ENCODE measurements at places on chromosomes 6 and 20.

- DNase-seq, result no peak
Measured at GRCh38 chr20:18906046-18906445, 92.5 kb downstream of the SCP2D1 start.

DNA sequence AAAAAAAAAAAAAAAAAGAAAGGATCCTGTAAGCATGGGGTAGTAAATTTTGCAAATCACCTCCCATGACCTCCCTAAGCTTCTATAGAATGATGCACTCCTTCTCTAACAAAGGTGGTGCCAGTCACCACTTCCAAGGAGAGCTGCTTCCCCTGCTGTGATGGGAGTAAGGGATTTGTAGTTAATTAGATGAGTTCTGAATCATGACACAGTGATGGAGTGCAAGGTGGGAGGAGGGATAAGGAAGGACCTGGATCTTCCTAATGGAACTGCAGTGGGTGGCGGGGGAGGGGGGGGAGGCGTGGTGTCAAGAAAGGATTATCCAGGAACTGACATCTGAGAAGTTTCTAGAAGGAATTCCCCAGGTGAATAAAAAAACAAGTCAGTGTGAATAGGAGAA lies 47.8 kb downstream of the NRN1 start:
- no peak for DNase-seq

GRCh38 chr6:36514554-36515456 lies 32.5 kb downstream of the STK38 start:
- DNase-seq, result no peak

GRCh38 chr6:151633526-151634335 lies 139.9 kb downstream of the CCDC170 start:
- DNase-seq, result no peak

- DNase-seq, result no peak
Measured at GRCh38 chr20:33503564-33503963, 13.7 kb downstream of the CBFA2T2 start.

DNA sequence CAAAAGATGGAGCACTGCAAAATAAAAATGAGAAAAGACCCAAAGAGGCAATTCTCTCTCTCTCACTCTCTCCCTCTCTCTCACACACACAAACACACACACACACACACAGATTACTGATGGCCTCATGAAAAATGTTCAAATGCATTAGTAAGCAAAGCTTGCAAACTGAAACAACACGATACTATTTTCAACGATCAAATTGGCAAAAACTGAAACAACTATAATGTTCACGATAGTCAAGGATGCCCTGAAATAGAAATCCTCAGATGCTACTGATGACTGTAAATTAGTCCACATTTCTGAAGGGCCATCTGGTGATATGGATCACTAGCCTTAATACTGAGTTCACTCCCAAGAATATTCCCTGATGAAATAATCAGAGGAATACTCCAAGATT lies 100.8 kb downstream of the TRERF1 start:
- no peak for DNase-seq

DNA sequence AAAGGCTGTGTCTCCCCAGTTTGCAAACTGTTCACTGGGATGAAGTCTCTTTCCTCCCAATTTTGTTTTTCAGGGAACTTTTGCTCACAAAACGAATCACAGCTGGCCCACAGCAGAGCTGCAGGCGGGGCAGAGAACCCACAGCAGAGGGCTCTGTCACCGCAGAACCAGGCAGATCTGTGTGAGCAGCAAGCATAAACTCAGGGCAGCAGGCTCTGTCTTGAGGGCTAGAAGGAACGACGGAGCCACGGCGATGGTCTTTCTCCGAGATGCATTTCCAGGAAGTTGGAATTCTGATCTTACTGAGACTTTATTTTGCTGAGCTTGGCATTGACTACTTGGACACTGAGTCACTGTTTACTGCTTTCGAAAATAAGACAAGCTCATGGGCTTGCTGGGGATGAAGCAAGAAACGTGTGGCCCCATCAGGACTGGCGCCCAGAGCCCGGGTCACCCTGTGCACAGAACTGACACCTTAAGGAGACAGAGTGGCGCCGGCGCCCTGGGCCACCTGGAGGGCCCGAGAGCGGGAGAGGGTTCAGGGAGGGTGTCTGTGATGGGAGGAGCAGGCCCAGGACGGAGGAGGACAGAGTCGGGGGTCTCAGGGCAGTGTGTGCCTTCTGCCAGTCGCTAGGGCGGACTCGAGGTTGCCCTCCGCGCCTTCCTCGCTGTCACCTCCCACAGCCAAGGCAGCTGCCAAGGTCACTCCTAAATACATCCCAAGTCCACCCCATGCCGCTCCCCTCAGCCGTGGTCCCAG lies 106.3 kb upstream of the NXT1 start:
- DNase-seq, result no peak

- DNase-seq, result peak; percentile 45
Measured at GRCh38 chr6:36130667-36131510, 576 bp downstream of the MAPK13 start.

DNA sequence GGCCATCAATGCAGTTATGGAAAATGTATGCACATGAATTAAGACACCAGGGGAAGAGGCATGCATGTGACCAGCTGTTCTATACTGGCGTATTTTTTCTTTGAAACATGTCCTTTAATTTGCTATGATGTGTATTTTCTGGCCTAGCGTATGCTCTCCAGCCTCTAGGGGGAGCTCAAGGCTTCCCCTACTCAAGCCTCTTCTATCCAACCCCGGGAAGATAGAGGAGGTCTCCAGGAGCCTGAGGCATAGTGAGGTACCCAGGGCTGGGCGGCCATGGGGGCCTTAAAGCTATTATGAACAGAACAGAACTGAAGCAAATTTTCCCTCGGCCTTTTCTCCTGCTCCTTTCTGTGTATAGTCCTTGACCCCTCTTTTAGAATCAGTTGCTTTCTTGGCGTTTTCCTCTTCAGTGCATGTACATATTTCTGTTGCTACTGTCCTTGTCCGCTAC lies 528.9 kb downstream of the MAFB start:
- no peak for DNase-seq

GRCh38 chr20:51586005-51586440 lies 43.5 kb upstream of the NFATC2 start:
- DNase-seq, result no peak

DNA sequence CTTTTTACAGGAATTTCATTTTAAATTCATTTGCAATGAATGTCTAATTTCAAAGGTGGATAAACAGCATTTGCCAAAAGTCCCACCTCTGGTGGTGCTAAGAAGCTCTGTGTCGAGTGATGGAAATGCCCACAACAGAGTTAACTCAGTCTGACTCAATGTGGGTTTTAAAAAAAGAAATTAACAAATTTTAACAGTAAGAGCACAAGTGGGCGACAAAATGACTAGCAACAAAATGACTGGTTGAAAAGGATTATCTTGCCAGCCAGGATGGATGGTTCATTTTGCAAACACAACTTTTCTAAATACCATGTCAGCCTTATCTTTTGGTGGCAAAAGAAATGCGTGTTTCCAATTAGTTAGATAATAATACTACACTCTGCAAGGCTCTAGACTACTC lies 14.3 kb upstream of the TAGAP start:
- DNase-seq, result no peak

DNA sequence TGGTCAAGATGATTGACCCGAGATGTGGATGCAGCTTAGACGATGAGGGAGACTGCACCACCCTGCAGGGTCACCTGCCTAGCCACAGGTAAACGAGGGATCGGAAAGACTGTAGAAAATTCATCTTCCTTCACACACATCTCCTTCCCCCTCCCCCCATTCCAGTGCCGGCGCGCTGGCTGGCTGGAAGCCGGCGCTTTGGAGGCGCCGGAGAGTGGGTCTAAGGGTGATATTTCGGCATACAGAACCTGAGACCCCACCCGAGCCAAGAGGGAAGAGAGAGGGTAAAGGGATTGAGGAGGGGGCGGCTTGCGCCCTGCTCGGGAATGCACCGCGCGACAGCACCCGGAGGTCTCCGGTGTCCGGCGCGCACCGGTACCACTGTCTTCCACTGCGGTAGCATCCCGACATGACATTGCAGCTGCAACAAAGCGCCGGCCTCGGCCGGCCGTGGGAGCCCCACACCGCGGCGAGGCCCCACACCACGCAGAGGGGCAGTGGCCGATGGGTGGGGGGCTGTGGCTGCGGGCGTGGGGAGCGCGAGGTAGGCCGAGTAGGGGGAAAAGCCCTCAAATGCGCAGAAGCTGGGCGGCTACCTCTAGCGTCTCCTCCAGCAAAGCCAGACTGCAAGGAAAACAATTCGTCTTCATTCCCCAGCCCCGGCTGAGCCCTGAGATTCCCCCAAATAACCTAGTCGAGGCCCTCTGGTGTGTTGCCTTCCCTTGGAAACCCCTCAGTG lies 984 bp downstream of the TNFRSF21 start:
- no peak for DNase-seq
